Mammary epithelial cell (primary cell): ENCODE measurements at places on chromosomes 6 and 20. TPM values are rescaled to one million over a fixed set of nuclear protein-coding genes. Genes with fewer than 3 reads are reported as not detected.

ANGPT4 gene
- polyA plus RNA-seq: 0.01 TPM

GRCh38 chr6:37085198-37085597, 79.7 kb downstream of the FGD2 start:
- no peak for DNase-seq

DNA sequence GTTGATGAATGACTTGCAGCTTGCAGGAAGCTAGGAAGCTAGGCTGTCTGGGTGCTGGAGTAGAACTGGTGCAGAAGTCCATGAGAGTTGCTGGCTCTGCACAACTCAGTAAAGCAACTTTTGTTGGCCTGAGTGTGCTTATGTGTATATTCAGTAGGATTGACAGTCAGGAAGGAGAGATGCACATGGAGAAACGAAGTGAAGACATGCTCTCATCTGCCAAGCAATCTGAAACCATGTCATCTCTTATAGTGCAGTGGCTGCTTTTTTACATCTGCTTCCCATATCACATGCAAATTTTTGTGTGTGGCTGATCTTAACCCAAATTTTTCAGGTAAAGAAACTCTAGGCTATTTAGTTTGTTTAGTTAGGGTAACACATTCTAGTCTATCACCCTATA, 252.4 kb upstream of the HS3ST5 start:
- no peak for DNase-seq

DNA sequence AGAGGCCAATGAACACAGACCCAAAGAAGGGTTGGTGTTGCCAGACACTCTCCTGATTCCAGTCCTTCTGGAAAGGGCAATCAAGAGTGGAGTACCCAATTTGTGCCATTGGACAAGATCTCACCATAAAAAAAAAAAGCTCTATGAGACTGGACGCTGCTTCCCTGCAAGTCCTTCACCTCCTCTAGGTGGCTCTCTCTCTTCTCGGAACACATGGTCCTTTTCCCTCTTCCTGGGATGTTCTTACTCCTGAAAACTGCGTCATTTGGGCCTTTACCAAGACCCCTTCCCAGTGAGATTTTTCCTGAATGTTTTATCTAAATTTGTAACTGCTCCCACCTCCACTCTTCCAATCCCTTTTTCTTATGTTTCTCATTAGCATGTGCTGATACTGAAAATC, 280.8 kb downstream of the FOXA2 start:
- DNase-seq: no peak

DNMT3B gene
- 0.63 TPM for polyA plus RNA-seq

DNA sequence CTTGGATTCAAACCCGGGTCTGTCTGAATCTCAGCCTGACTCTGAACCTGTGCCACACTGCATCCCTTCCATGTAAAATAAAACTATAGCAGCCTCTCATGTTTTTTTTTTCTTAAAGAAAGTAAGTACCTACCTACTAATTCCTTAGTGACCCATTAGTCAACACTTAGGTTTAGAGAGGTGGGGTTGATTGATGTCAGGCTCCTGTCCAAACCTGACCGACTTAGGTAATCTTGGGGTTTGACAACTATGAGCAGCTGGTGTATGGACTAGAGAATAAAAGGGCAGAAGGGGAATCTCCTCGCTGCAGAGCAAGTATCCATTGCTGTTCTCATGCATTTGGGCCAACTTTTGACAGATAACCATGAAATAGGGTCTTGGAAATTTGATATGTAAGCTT, 6.5 kb downstream of the NKAIN2 start:
- DNase-seq: no peak

DNA sequence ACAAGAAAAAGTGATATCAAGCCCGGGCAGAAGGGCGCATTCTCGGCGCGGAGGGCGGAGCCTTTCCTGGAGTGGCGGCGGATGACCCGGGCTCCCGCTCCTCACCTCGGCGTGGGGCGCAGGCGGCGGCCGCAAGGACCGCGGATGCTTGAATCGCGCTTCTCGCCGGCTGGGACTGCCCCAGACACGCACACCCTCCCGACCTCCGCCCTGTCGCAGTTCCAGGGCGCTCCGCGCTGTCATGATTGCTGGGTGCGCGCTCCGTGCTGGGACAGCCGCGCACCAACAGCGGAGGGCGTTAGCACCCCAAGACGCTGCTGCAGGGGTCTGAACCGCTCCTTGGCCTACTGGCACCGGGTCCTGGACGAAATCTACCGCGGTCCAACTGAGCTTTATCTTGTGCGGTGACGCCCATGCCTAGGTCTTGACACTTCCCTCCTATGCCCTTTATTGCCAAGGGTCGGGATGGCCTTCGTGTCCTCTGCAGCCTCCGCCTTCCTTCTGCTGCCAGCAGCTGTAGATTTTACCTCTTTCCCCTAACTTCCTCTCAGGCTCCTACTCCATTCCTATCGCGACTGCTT, 43.3 kb downstream of the IRAK1BP1 start:
- peak; percentile 8 for DNase-seq

- peak; percentile 94 for DNase-seq
Observed at GRCh38 chr20:25525867-25526266, 59.5 kb downstream of the NINL start.

GRCh38 chr6:125797120-125797885, 6.5 kb downstream of the NCOA7 start:
- DNase-seq: no peak

DNA sequence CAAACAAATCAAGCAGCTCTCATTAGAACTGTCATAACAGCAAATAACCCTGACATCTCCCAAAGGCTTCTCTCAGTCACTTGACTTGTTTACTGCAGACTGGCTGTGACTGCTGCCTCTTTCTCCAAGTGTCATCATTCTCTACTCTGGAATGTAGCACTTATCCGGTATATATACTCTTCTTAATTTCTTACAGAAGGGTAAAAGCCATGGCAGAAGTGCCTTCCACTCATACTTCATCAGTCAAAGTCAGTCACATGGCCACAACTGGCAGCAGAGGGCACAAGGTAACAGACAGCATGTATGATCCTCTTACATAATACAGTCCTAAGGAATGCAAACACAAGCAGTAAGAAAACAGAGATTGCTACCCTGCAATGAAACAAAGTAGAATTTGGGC, 9.3 kb downstream of the NAPB start:
- no peak for DNase-seq

GRCh38 chr6:38792356-38792755, 77.2 kb downstream of the DNAH8 start:
- DNase-seq: no peak

C6orf141 gene
- polyA plus RNA-seq: 12.1 TPM

GRCh38 chr6:16279243-16279642, 40.9 kb downstream of the GMPR start:
- DNase-seq: no peak

- DNase-seq: no peak
Observed at GRCh38 chr20:39412091-39412490, 449.9 kb downstream of the DHX35 start.
